T-cell (primary cell): ENCODE measurements at places on chromosomes 16 and 17.

- DNase-seq = no peak
These were observed 30.4 kb upstream of the FBXW10B start for GRCh38 chr17:15649861-15650421.

DNA sequence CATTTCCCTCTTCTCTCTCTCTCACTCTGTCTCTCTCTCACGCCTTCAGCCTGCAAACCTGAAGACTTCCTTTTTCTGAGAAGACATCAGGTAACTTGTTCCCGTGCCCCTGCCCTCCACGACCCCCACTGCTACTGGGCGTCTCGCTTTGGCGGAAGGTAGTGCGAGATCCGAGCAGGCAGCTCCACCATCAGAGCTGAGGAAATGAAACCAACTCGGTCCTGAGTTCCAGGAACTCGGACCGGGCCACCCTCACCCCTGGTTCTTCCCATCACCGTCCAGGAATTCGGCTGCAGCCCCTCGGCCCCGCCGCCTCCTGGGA, 585 bp downstream of the MLKL start:
- peak; percentile 23 for DNase-seq

DNA sequence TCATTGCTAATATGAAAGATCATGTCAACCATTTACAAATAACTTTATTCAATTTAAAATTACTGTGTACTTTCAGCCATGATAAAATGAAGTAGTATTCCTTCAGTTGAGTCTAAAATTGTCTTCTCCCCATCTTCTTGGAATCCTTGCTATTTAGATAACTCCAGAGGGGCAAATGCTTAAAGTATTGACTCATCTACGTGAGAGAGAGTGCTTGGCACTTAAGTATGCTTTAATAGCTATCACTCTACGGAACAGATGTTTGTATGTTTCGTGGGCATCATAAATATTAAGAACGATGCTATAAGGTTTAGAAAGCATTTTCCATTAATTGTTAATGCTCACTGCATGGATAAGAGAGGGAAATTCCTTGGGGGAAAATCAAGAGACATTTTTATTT, 69.3 kb upstream of the MED13 start:
- no peak for DNase-seq

DNA sequence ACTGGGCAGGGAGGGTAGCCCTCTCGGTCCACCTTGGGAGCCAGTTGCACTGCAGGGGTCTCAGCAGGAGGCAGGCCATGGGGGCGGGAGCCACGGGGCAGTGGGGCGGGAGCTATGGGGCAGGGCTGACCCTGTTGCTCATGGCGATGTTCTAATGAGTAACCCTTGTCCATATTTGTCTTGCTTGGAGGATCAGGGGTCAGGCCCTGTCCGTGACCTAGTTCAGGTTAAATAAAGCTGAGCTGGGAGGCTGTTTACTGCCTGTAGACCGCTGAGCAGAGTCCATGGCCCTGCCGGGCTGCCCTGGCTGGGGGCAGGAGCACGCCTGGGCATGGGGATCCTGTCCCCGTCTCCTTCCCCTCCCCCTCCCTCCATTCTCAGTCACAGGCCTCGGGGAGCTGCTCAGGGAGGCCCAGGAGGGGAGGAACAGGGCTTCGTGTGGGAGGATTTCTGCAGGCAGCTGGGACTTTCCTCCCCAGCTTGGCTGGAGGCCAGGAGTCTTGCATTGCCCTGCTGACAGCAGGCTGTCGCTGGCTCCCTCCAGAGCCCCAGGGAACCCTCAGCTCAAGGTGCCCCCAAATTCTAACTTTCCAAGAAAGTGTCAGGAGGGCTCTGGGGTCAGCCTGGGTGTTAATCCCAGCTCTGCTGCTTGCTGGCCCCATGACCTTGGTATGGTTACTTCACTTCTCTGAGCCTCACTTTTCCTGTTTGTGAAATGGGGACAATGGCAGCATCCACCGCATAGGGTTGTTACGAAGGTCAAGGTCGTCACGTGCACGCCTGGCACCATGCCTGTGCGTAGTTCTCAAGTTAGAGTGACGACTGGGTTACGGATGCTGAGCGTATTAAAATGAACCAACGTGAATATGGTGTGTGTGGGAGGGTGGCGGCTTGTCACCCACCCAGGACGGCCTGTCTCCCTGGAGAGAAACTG, 6.1 kb upstream of the SERPINF2 start:
- DNase-seq = no peak

GRCh38 chr17:54982399-54982798, 13.8 kb downstream of the STXBP4 start:
- DNase-seq = no peak

- DNase-seq = no peak
These were observed 89.2 kb downstream of the SPECC1 start for GRCh38 chr17:20098314-20098713.

- DNase-seq = no peak
These were observed 352 bp downstream of the GGNBP2 start for GRCh38 chr17:36545077-36545464.

- DNase-seq = no peak
These were observed 24.6 kb downstream of the NECAB2 start for GRCh38 chr16:83992624-83993023.

DNA sequence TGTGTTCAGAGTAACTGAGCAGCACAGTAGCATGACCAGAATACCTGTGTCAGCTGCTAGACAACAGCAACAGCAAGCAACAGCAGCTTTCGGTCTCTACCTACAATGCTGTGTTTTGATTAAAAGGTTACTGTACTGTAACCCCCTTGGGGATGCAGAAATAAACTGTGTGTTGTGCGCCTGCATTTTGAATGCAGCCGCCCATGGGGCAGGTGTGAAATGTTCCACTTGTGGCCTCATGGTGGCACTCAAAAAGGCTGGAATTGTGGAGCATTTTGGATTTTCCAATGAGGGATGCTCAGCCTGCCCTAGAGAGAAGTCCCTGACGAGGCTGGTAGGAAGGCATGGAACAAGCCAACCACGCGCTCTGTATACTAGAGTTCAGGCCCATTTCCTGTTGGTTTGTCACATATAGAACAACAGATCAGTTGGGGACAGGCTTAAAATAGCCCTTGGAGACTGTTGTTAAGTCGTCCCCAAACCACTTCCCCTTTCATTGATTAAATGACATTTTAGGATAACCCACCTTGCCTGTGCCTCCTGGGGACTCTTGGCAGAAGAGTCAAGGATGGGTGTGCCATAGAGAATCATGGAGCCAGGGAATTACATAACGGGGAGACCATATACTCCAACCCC, 27.1 kb downstream of the SCPEP1 start:
- DNase-seq = no peak

GRCh38 chr17:43758497-43759174, at the start of gene SOST:
SOST (minus strand) TSS chr17:43758791; CDS start chr17:43758741, 50 bp downstream.
- no peak for DNase-seq

DNA sequence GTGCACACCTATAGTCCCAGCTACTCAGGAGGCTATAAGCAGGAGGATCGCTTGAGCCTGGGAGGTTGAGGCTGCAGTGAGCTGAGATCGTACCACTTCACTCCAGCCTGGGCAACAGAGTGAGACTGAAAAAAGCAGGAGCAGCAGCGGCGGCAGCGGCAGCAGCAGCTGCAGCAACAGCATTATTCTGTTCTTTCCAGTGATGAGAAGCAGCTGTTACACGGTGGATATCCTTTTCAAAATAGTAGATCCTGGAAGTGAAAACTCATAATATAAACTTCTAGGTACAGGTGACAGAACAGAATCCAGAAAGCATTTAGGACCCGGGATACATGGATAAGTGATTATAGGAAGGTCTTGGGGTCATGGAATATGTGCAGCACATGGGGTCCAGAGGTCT, 17.8 kb upstream of the HNF1B start:
- DNase-seq = no peak

GRCh38 chr17:74831444-74832146, 28.1 kb downstream of the GRIN2C start:
- no peak for DNase-seq

GRCh38 chr17:45009676-45010467, 41.6 kb downstream of the DCAKD start:
- DNase-seq = no peak

DNA sequence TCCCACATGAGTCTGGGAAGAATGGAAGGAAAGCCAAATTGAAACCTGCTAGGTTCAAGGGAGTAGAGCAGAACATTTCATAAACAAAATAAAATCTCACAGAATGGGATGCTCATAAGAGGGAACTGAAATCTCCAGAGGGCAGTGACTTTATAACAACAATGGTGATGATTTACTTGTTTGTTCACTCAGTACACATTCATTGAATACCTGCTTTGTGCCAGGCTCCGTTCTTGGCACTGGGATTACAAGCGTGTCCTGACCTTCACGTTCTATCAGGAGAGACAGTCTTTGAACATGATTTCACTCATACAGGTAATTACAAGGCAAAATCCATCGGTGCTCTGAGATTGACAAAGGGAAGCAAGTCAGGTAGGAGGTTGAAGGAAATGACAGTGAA, 356.3 kb downstream of the HAPSTR1 start:
- DNase-seq = no peak

DNA sequence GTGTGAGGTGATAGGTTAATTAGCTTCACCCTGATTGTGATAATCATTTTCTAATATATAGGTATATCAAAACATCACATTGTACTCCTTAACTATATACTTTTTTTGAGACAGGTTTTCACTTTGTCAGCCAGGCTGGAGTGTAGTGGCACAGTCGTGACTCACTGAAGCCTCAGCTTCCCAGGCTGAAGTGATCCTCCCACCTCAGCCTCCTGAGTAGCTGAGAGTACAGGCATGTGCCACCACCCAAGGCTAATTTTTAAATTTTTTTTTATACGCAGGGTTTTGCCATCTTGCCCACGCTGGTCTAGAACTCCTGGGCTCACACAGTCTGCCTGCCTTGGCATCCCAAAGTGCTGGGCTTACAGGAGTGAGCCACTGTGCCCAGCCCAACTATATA, 455.3 kb upstream of the MAF start:
- DNase-seq = no peak

GRCh38 chr17:46722662-46723285, 95.7 kb downstream of the WNT3 start:
- DNase-seq = no peak

DNA sequence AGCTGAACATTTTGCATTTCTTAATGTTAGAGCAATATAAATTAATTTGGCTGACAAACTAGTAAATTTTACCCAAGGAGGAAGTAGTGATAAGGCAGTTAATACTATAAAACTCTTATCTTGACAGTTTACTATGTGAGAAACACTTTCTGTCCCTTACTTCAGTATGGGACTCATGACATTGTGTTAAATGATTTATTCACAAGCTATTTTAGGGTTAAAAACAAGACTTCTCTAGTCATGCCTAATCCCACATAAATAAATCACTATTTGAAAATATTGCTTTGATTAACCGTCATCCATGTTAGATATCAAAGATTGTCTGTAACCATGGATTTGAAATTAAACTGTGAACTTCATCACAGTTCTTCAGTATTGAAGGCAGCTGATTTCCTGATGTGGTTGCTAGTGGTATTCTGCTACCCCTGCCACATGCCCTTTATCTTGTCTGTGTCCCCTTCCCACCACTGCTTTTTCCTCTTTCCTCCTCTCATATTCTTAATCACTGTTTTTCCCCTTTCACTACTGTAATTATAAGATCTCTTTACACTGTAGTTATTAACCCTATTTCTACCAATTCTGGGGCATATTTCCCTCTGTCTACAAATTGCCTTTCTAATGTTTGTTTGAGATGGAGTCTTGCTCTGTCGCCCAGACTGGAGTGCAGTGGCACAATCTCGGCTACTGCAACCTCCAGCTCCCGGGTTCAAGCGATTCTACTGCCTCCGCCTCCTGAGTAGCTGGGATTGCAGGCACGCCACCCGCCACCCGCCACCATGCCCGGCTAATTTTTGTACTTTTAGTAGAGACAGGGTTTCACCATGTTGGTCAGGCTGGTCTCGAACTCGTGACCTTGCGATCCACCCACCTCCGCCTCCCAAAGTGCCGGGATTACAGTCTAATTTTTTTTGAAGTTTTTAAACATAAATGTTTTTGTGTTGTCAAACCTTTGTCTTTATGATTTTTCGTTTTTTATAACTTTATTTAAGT, 95.6 kb downstream of the STXBP4 start:
- DNase-seq = no peak

GRCh38 chr16:11084484-11084875, 140.1 kb downstream of the CLEC16A start:
- DNase-seq = no peak

GRCh38 chr17:282912-283882, 69.4 kb downstream of the RPH3AL start:
- no peak for DNase-seq

- DNase-seq = no peak
These were observed 16.1 kb upstream of the SLC38A8 start for GRCh38 chr16:84058664-84059063.

DNA sequence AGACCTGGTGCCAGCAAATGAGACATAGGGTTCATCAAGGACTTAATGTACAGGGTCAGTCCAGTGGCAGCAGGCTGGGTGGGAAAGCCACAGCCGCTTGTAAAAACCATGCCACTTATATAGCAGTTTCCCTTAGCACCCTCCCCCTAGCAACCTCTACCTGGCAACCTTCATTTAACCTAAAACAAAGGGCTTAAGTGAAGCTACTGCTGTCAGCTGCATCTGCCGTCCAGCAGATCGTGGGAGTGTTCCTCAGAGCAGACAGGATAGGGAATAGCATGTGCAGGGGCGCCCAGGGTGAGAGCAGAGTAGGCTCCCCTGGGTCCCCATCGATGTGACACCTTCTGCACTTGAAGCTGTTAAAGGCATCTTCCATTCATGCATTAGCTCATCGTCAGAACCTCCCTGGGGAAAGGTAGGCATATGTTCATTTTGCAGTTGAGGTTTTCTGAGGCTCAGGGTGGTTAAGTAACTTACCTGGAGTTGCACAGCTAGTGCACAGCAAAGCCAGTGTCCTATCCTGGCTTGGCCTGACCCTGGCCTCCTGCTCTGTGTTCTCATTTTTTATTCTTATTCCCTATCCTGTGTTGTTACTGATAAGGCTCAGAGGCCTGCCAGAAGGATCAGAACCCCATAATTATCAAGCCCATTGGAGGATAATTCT, 112.5 kb downstream of the SOCS1 start:
- DNase-seq = no peak

DNA sequence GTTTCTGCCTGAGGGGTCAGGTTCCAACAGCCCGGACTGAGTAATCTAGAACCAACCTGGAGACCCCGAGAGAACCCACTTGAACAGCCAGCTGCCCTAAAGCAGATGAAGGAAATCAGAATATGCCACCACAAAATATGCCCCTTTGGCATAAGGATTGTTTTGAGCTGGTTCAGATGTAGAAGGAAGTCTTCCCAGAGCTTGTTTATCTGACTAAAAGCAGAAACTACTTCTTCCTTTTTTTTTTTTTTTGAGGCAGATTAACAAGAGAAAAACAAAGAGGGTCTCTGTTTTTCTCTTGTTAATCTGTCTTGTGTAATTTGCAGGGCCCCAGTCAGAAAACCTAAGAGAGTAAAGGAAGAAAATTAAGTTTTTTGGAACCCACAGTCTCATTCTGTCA, 53.0 kb downstream of the PECAM1 start:
- no peak for DNase-seq

DNA sequence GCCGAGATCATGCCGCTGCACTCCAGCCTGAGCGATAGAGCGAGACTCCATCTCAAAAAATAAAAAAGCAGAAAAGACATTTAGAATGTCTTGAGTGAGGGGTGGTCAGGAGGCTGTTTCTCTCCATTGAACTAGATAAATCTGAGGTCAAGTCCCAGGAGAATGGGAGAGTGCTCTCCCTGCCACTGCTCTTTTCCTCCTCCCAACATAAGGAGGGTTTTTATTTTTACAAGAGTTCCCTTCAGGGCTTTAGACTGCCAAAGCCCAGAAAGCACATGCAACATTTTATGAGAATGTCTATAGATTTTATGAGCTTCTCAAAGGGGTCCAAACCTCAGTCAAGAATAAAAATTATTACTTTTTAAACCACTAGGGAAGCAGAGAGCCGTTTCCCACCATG, 1.6 kb downstream of the RND2 start:
- DNase-seq = no peak

- DNase-seq = no peak
These were observed 452.7 kb downstream of the TMEM114 start for GRCh38 chr16:8137606-8138005.
